ENCODE measurements at places on chromosomes 13 and 19.

DNA sequence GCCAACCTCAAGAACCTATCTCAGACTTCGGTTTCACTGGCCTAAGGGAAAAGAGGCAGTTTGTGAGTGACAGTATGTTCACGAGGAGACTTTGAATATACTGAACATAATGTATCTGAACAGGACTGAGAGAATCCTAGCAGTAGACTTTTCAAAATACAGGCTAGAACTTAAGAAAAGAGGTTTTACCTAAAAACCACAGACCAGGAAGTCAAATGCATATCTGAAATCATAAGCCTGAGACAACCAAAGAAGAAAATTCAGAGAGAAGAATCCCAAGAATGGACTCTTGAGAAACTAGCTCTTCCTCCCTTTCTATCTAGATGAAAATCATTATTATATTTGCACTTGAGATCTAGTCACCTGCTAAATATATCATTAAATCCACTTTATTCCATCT lies 17.6 kb downstream of the MYCBP2 start:
- DNase-seq, result no peak

- no peak for DNase-seq
Observed at GRCh38 chr13:113903912-113904311, 40.0 kb upstream of the GAS6 start.

DNA sequence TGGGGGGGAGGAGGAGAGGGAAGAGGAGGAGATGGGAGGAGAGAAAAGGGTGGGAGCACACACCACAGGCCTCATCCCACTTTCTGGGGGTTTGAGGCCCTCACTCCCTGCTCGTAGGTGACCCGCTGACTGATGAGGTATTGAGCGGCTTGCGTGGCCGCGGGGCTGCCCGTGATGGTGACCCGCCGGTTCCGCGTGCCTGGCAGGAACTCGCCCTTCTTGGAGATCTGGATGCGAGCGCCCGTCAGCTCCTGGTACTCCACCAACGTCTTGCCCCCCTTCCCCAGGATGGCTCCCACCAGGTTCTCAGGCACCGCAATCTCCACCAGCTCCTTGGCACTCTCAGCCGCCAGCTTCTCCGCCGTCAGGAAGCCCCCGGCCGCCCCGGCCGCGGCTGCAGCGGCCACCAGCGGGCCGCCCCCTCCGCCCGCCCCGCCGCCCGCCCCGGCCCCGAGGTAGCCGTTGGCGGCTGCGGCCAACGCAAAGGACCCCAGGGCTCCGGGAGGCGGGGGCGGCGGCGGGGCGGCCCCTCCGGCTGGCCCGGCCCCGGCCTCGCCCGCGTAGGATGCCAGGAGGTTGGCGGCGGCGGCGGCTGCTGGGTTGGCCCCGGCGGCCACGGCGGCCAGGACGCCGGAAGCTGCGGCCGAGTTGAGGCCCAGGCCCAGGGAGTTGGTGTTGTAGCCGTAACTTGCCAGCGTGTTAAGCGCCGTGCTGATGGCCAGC lies 25.4 kb upstream of the NANOS2 start:
- no peak for DNase-seq

- no peak for DNase-seq
Observed at GRCh38 chr13:30869491-30869890, 36.6 kb upstream of the MEDAG start.

- DNase-seq, result no peak
Observed at GRCh38 chr13:30334663-30335386, 27.5 kb upstream of the KATNAL1 start.

DNA sequence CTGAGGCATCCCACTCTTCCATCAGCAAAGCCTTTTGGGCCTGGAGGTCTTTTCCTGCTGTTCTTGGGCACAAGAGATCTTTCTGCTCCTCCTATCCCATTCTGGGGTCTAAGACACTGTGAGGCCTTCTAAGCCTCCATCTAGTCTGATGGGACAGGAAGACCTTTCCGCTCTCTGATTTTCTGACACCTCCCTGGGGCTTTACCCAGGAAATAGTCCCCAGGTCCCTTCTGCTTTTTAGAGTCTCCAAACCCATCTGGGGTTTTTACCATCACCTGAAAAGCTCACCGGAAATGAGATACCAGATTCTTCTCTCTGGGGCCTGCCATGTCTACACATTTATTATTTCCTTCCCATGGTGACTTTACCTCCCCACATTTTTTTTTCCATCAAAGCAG lies 21.1 kb downstream of the CLEC17A start:
- DNase-seq, result no peak

DNA sequence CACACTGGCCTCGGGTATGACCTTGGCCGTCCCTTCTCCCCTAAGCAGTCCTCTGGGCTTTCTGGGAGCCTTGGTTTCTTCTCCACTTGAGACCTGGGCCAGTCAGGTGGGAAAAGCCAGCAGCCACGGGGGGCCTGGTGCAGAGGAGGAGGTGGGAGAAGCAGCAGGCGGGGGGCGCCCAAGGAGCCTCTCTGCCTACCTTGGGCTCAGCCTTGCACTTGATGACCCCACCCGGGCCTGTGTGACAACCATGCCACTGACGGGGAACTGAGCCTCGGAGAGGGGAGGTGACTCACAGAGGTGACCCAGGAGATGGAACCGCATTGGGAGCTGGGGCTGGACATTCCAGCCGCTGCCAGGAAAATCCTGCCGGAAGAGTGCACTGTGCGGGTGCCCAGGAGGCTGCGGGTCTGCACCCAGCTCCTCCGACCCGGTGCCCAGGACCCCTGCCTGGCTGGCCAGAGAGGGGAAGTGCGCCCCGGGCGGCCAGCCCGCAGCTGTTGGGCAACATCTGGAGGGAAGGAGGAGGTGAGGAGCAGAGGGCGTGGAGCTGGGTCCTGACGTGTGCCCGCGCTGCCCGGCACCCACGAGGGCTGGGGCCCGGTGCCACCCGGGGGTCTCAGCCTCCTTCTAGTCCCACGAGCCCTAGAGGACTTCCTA lies 23.4 kb upstream of the SLC7A10 start:
- no peak for DNase-seq

DNA sequence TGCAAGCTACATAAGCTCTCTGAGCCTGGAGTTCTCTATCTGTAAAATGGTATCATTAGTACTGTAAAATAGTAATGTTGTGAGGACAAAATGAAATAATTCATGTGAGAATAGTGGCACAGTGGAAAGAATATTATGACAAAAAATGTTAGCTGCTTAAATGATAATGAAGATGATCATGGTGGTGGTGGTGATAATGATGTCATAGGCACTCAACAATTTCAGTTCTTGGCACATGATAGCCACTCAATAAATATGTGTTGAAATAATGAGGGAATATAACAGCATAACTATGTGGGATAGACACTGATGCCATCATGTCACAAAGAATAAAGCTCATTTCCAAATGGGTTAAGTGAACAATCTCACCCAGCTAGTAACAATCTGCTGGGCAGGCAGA lies 736.3 kb downstream of the EFNB2 start:
- no peak for DNase-seq

DNA sequence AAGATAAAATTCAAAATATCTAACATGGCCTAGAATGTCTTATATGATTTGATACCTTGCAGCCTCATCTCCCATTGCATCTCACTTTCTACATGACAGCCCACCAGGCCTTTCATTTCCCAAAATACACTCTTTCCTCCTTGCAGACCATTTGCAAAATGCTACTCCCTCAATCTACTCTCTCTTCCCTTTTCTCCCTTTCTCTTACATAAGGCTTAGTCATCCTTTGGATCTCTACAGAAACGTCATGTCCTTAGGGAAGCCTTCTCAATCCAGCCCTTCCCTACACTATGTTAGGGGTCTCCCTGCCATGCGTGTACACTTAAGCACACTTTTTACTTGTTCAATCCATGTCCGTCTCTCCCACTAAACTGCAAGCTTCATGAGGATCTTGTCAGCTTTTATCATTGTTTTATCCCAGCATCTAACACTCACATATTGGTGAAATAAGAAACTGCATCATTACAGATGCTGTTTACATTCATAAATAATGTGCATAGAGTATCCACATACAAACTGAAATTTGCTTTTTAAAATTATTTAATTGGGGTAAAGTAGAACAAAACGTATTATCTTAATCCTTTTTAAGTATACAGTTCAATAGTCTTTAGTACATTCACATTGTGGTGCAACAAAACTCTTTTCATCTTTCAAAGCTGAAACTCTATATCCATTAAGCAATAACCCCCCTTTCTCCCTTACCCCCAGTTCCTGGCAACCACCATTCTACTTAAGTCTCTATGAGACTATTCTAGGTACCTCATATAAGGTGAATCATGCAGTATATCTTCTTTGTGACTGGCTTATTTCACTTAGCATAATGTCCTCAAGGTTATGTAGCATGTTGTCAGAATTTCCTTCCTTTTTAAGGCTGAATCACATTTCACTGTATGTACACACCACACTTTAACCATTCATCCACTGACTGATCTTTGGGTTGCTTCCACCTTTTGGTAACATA lies 11.5 kb upstream of the WBP4 start:
- DNase-seq, result no peak

All from frontal cortex (tissue), 4 donors.